ENCODE measurements at places on chromosomes 12 and 14.

GRCh38 chr12:108320507-108321293 lies 18.4 kb downstream of the CMKLR1 start:
- DNase-seq = no peak

- no peak for DNase-seq
Measured at GRCh38 chr12:111034083-111034885, 113.9 kb upstream of the MYL2 start.

DNA sequence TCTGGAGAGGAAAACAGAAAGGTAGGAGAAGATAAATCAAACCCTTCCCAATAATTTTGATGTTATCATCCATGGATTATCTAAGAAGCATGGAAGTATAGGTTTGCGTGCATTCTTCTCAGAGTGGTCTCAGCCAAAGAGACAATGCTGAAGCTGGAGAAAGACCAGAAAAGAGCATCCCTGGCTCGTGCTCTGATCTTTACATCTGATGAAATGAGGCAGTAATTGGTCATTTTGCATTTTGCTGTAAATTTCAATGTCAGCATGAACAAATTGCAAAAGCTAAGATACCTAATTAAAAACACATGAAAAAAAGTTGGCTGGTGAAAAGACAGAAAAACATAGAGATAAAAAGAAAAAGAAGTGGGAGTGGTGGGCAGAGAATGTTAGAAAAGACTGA lies 252.4 kb downstream of the ITPR2 start:
- no peak for DNase-seq

DNA sequence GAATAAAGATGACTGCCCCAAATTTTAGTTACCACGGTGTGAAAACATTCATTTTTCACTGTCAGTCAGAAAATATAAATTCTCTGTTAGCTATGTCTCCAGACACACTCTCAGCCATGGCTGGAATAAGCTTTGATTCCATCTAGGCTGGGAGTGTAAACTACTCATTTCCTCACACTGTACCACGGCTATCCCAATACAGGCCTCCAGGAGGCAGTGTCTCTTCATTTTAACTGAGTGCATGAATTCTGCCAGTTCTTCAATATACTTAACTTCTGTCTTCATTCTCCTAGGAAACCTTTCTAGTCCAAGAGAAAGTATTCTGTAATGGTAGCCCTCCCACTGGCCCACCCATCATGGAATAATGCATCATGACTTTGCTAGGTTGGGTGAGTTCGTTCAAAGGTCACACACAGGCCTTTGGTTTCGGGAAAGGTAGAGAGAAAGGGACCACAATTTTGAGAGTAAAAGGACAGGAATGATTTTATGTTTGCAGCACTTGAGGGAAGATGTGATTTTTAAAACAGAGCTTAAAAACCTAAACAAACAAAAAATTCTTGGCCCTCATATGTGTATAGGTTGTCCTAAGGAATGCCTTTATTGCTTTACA lies 381.1 kb downstream of the SEC23A start:
- DNase-seq = no peak

GRCh38 chr14:53526200-53526599 lies 373.1 kb upstream of the DDHD1 start:
- DNase-seq = no peak

DNA sequence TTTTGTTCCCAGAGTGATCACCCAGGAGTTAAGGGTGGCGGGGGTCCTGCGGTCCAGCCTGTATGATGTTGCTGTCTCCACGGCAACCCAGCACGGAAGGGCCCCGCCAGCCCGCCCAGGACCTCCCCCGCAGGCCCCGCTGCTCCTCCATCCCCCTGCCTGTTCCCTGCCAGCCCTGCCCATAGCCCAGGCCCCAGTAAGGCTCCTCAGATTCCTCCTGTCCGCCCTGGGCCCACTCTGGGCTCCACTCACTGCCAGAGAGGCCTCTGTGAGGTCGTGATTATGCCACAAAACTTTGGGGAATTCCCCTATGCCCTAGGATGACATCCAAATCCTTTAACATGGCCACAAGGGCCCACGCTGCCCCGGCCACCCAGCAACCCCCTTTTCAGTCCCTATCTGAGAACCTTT lies 20.8 kb downstream of the HSP90AA1 start:
- no peak for DNase-seq

GRCh38 chr12:71187379-71187778 lies 29.6 kb upstream of the TSPAN8 start:
- no peak for DNase-seq

DNA sequence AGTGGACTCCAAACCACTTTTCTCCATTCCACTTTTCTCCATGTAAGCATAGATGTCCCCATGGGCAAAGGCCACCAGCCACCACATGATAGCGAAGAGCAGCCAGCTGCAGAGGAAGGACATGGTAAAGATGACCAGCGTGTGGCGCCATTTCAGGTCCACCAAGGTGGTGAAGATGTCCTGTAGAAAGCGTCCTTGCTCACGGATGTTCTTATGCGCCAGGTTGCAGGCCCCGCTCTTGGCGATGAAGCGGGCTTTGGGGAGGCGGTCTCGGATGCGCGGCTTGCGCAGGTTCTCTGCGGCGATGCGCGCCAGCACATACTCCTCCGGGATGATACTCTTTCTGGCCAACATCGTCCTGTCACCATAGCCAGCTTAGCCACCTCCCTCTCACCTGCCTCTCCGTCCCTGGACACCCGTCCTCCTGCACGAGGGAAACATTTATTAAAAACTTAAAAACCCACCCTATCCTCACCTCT lies 1.2 kb downstream of the KCNJ8 start:
- DNase-seq = no peak

GRCh38 chr12:91861554-91861953 lies 284.1 kb downstream of the BTG1 start:
- DNase-seq = no peak

- DNase-seq = no peak
Measured at GRCh38 chr12:116299064-116299463, 21.6 kb upstream of the MED13L start.

GRCh38 chr14:64419003-64419402 lies 30.9 kb downstream of the MTHFD1 start:
- DNase-seq = no peak

- no peak for DNase-seq
Measured at GRCh38 chr12:114167431-114167830, 201.3 kb upstream of the RBM19 start.

GRCh38 chr12:108622421-108622820 lies 11.3 kb downstream of the SELPLG start:
- DNase-seq = peak; percentile 27

- DNase-seq = no peak
Measured at GRCh38 chr12:108704527-108704926, 26.8 kb downstream of the CORO1C start.

GRCh38 chr12:108696111-108696995 lies 35.0 kb downstream of the CORO1C start:
- DNase-seq = no peak

DNA sequence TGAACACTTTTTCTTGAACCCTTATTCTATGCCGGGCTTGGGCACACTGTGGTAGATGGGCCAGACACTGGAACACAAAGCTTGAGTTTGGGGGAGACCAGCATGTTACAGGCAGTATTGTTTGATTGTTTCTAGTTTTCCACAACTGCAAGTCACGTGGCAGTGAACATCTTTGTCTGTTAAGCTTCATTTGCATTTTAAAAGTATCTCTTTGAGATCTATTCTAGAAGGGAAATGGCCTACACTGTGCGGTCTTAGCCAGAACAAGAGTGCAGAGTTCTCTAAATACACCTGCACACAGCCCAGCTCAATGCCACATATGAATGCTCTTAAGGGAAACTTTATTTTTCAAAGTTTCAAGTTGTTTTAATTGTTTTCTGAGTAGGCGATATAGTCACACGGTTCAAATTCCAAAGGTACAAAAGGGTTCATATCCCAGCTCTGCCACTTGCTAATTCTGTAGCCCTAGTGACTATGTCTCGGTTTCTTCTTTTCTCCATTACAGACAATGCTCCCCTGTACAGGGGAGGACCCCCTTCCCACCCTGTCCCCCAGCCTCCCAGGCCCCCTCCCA lies 24.9 kb downstream of the RIN3 start:
- no peak for DNase-seq

DNA sequence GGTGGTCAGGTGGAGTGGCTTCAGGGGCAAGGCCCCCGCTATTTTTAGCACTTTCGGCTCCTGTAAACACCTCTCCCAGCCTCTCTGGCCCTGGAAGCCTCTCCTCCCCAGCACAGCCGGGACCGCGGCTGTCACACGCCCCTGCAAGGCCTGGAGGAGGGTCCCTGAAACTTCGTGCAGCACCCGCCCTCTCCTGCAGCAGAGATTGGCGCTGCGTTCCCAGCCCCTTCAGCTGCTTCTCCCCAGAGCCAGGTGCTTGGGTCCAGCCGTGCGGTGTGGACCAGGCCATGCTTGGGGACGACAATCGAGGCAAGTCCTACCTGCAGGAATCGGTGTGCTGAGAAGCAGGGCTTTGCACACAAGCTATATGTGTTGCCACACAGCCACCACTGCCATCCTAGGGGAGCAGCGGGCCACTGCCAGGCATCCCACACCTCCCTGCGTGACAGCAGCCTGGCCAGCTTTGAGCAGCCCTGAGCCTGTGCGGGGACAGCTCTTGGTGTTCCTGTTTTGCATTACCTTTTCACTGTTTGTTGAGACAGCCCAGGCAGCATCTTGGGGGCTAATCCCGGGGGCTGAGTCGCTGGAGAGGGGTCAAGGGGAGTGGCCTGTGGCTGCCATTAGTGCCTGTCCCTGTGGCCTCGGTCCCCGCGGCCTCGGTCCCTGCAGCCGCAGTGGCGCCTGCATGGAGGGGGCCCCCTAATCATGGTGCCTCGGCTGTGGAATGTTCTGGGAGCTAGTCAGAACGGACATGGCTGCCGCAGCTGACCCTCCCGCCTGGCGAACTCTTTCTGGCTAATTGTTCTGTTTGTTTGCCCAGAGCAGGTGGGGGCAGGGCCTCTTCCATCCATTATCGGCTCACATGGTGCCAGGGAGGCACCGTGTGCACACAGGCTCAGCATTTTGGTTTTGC lies 27.6 kb upstream of the TRAF3 start:
- no peak for DNase-seq

DNA sequence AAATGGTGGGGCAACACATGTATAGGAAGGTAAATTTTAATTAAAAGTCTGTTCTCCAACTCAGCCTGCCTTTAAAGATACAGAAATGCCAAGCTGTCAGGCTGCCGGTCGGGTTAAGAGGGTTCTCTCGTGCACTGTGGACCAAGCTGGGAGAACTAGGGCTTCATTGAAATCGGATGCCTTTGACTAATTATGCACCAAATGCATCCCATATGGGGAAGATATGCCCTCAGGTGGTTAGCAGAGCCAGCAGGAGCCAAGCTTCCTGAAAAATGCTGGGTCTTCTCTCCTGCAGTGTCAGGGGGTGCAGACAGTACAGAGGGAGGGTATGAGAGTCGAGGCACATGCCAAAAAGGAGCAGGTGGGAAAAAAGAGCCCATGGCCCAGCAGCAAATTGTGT lies 236.1 kb downstream of the CACNA1C start:
- no peak for DNase-seq

GRCh38 chr12:119673634-119674033 lies 5.7 kb downstream of the PRKAB1 start:
- DNase-seq = no peak

DNA sequence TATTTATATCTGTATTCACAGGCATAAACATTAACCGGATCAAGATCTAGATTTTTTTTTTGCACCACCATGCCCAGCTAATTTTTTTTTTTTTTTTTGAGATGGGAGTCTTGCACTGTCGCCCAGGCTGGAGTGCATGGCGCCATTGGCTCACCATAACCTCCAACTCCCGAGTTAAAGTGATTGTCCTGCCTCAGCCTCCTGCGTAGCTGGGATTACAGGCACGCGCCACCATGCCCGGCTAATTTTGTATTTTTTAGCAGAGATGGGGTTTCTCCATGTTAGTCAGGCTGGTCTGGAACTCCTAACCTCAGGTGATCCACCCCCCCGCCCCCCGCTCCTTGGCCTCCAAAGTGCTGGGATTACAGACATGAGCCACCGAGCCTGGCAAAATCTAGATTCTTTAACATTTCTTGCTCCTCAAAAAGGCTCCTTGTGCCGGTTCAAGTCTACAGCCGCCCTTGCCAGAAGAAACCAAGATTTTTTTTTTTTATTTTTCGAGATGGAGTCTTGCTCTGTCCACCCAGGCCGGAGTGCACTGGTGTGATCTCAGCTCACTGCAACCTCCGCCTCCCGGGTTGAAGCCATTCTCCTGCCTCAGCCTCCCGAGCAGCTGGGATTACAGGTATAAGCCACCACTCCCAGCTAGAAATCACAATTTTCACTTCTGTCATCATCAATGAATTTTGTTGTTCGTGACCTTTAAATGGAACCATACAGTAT lies 36.9 kb upstream of the SLC2A3 start:
- DNase-seq = no peak

GRCh38 chr14:96584907-96585671 lies 82.9 kb downstream of the PAPOLA start:
- no peak for DNase-seq

DNA sequence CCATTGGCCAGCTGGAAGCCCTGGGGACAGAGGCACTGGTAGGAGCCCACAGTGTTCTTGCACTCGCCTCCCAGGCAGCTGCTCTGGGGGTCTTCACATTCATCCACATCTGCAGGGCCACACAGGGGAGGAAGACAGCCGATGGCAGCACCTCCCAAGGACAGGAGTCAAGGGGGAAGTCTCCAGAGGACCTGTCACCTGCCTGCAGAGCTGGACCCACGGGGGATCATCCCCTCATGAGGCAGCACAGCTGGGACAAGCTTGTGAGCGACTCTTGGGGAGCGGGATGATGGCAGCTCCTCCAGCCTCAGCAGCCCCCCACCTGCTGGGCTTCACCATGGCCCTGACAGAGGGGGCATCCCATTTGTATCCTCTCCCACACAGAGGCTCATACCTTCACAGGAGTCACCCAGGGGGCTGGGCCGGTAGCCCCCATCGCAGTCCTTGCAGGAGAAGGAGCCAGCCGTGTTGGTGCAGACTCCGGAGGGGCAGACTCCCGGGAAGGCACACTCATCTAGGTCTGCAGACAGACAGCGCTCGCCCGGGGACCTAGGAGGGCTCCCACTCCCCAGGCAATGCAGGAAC lies 15.4 kb downstream of the ISCA2 start:
- DNase-seq = no peak

DNA sequence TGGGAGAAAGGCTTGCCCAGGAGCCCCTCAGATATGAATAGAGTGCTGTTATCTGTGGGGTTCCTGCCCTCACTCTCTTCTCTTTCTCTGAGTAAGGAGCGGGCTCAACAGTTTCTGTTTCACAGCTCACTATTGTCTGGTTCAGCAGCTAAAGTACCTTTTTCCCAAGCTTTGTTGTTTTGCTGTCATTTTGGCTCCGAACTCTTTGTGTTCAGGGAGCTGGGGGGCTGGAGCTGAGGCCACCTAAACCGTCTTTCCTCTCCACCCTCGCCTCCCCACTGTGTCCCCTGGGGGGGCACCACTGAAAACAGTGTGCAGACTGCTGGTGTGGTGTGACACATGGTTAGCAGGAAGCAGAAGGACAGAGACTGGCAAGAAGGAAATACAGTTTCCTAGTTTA lies 51.4 kb downstream of the FBXW8 start:
- DNase-seq = no peak

Data from central memory CD4-positive, alpha-beta T cell (primary cell).